Neuronal stem cell (in vitro differentiated cells): ENCODE measurements at places on chromosomes 12 and 14.
A peak's percentile ranks its signal among the peaks of the same experiment; 100 is the strongest.

- no peak for DNase-seq
These were observed 204.8 kb upstream of the GARIN6 start for GRCh38 chr12:99442758-99443157.

- no peak for DNase-seq
These were observed 9.1 kb downstream of the NTF3 start for GRCh38 chr12:5440978-5441377.

- peak; percentile 29 for DNase-seq
These were observed 425.8 kb downstream of the NPAS3 start for GRCh38 chr14:33364466-33364865.

GRCh38 chr14:103801459-103801858 lies 45.9 kb downstream of the PPP1R13B start:
- DNase-seq = no peak

DNA sequence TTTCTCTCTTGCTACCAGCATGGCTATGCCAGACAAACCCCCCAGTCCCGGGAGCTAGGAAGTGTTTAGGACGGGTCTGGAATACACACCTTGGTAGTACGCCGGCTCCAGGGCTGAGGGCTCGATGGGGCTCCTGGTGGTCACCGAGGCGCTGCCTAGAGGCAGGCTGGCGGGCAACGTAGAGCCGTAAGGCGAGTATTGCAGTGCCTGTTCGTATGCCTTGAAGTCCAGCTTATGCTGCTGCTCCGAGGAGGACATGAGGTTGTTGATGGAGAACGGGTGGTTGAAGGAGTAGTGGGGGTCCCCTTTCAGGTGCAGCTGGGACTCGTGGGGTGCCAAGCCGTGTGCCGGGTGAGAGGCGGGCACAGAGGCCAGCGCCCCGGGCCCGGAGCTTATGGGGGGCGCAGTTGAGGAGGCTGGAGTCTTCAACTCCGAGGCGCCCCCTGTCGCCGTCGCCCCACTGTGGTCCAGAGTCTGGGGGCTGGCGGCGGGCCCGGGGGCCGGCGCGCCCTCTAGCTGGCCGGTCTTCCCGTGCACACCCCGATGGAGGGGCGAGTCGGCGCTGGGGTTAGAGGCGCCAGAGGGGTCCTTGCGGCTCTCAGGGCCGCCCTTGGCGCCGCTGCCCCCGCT lies 3.6 kb downstream of the FOXA1 start:
- DNase-seq = no peak

GRCh38 chr12:50699940-50700339 lies 64.0 kb upstream of the ATF1 start:
- no peak for DNase-seq

DNA sequence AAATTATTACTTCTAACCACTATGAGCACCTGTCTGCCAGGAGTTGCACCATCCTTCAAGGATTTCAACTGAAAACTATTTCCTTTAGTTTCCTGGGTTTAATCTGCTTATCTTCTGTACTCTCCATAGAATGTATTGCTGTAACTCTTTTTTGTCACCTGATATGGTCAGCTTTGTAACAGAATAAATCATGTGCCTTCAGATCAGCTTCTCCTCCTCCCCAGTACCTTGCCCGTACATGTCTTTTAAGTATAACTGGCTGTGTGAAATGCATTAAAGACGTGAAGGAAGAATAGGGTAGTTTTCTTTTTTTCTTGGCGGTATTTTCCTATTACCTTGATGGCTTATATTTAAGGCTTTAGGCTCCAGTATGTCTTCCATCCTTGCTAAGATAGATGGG lies 200.3 kb upstream of the NAV3 start:
- DNase-seq = no peak

DNA sequence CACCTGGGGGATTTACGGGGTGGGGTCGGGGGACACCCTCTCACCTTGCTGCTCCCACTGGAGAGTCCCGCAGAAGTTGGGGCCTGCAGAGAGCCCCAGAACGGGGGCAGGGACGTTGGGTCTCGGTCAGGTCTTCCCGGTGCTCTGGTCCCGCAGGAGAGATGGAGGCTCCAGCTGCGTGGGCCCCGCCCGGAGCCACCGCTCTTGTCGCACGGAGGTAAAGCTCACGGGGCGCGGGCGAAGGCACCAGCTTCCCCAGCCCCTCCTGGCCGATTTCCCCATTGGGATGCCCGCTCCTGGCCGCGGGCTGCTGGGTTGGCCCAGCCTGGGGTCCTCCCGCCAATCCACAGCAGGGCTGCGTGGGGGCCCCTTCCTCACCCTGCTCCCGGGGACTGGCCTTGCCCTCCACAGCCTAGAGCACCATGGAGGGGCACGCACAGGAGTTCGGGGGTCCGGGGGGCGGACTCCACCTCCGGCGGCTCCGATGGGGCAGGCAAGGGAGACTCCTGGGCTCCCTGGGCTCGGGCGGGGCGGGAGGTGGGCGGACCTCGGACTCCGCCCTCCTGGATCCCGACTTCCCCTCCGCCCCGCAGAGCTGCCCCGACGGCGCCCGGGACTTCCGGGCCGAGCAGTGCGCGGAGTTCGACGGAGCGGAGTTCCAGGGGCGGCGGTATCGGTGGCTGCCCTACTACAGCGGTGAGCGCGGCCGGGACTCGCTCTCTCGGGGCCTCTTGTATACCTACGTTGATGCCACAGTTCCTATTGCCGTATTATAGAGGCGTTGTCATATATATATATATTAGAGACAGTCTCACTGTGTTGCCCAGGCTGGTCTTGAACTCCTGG lies 8.4 kb downstream of the PAPLN start:
- no peak for DNase-seq

GRCh38 chr12:28180786-28181185 lies 9.5 kb upstream of the CCDC91 start:
- DNase-seq = no peak

GRCh38 chr12:116319233-116319897 lies 41.9 kb upstream of the MED13L start:
- no peak for DNase-seq

DNA sequence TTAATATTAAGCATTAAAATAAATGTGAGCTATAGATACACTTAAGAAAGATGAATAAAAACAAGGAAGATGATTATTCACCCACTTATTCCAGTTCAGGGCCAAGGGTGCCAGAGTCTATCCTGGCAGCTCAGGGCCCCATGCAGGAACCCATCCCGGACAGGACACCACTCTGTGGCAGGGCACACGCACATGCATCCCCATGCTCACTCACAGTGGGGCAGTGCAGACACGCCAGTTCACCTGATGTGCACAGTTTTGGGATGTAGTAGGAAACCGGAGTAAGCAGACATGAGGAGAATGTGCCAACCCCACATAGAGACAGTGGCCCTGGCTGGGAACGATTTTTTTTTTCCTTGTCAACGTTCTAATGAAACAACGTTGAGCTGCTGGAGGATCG lies 47.2 kb downstream of the DICER1 start:
- DNase-seq = no peak
